ENCODE measurements at places on chromosomes 5 and 9.

DNA sequence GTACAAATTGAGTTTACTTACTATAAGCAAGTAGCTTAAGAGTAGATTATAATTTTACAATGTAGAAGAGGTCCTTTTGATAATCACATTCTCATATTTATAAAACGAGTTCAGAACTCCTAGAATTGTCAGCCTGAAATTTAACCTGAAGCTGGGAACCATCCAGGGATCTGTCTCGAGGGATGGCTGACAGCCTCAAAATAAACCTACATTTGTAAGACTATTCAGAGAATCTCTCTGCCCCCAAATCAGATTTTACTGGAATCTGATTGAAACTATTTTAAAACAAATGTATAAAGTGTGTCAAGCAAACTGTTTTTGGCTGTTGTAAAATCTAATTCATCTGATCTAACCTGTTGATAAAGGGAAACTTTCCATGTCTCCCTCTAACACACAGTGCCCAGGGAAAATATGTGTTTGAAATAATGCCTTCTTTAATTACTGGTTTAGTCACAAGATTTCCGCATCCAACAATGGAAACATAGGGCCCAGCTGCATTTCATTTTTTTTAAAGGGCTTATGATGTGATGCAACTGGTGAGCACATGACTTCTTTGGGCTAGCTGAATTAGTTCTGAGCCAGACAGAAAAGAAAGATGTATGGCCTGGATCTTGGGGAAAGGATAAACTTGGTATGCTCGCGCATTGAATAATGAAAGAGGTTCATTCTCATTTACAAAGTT, 30.3 kb downstream of the SLC25A46 start:
- peak; percentile 69 for DNase-seq

GRCh38 chr9:22693156-22693555, 246.5 kb downstream of the DMRTA1 start:
- DNase-seq, result peak; percentile 3

DNA sequence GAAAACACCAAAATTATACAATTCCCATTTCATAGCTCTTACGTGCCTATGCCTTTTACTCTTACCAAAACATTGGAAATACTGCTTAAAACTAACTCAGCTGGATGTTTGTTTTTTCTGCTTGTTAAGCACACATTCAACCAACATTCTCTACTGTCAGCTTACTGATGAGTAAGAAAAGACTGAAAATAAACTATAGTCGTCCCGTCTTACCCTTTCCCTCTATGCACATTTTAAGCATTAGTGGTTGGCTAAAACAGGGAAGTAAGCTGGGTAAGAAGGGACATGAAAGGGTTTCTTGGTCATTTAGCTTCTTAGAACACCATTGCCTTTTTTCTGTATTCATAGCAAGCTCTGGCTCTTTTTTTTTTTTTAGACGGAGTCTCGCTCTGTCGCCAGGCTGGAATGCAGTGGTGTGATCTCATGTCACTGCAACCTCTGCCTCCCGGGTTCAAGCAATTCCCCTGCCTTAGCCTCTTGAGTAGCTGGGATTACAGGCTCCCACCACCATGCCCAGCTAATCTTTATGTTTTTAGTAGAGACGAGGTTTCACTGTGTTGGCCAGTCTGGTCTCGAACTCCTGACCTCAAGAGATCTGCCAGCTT, 232.1 kb upstream of the PCSK5 start:
- DNase-seq, result no peak

GRCh38 chr5:106290841-106291240, 1379.9 kb downstream of the EFNA5 start:
- peak; percentile 83 for DNase-seq

- DNase-seq, result peak; percentile 32
Observed at GRCh38 chr5:75584641-75585040, 26.6 kb upstream of the ANKDD1B start.

- DNase-seq, result no peak
Observed at GRCh38 chr5:73691302-73692080, 65.5 kb downstream of the ARHGEF28 start.

DNA sequence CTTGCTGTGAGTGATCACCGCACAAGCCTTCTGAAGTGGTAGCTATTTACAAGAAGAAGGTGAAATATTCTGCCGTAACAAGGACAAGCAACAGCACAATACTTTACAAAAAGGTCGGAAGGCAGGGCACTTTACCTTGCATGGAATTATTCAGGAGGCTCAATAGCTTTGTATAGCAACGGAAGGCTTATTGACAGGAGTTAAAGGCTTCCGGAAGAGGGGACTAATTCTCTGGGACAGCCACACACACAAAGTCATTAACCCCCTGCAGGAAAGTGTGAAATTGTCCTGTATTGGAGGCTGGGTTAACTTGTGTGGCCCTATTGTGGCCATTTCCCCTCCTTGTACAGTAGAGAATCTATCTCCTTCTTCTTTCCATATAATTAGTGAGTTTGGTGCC, 199.3 kb upstream of the SEMA6A start:
- no peak for DNase-seq

- no peak for DNase-seq
Observed at GRCh38 chr5:146047396-146047795, 58.0 kb downstream of the PLAC8L1 start.

DNA sequence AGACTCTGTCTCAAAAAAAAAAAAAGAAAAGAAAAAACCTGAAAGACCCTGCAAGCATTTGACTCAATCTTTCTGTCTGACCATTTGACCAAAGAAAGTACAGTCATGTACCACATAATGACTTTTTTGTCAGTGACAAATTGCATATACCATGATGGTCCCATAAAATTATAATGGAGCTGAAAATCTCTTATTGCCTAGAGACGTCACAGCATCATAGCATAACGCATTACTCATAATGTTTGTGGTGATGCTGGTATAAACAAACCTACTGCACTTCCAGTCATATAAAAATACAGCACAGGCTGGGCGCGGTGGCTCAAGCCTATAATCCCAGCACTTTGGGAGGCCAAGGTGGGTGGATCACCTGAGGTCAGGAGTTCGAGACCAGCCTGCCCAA, 10.5 kb downstream of the ECM2 start:
- DNase-seq, result no peak

- peak; percentile 96 for DNase-seq
Observed at GRCh38 chr9:72477930-72478518, 43.4 kb upstream of the TMC1 start.

DNA sequence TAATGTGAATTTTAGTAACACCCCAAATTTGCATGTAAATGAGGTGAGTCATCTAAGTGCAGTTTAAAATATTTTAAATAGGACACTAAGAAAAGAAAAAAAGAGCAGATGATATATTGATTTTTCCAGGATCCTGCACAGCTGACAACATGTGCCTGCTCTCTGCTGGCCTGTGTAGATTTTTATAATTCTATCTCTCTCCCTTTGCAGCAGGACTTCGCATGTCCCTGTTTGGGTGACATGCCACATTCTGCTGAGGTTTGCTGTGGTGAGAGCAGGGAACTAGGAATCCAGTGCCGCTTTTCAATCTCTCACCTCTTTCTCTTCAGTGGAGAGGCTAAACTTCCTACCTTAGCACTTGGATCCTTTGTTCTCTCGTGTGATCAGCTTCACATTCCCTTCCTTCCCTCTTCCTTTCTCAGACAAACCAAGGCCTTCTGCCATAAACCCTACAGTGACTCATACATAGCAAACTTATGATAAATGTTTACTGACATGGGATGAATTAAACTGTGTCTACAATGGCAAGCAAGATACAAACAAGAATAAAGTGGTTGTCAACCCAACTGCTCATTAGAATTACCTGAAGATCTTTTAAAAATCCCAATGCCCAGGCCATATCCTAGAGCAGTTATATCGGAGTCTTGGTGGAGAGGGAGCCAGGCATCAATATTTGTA, 198.8 kb upstream of the EFNA5 start:
- peak; percentile 93 for DNase-seq

DNA sequence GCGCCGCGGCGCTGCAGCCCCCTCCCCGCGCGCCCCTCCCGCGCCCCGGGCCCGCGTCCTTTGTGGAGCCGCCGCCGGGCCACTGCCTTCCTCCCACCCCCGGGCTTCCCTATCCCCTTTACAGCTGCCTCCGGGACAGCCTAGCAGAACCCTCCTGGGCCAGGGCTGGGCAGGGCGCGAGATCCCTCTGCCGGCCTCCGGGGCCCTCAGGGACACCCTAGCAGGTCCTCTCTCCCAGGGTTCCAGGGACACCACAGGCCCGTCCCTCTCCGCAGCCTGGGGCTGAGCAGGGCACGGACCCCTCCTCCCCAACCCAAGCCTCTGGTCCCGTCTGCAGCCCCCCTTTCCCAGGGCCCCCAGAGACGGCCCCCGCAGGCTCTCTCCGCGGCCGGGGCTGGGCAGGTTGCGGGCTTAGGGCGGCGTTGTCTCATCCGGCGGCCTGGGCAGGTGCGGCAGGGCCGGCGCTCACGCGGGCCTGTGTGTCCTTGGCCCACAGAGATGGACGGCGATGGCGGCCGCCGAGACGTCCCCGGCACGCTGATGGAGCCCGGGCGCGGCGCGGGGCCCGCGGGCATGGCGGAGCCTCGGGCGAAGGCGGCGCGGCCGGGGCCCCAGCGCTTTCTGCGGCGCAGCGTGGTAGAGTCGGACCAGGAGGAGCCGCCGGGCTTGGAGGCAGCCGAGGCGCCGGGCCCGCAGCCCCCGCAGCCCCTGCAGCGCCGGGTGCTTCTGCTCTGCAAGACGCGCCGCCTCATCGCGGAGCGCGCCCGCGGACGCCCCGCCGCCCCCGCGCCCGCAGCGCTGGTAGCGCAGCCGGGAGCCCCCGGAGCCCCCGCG, 710 bp downstream of the WNK2 start:
- no peak for DNase-seq

DNA sequence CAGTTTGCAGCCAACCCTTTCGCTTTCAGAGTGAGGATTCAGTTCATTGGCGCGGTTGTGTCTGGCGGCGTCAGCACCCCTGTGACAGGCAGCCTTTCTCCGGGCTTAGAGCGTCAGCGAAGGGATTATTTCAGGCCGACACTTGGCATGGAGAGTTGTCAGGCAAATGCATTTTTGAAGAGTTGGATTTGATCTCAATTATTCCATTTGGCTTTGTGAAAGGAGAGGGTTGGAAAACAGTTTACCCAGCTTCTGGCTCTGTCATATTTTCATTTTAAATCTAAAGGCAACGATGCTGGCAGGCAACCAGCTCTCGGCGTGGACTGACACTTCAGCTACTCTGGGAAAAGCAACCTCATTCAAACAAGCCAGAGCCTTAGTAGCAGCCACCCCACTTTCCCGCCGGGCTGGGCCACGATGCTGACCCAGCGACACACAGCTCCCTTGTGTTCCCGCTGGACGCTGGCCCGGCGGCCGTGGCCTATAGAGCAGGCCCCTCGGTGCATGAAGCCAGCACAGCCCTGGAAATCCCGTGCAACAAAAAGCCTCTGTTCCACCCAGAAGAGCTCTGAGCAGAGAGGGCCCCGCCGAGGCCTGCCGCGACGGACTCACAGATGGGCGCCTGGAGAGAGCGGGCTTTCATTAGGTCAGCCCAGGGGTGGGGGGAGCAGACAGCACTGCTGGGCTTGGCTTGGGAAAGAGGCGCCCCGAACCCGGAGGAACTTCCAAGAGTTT, 28.9 kb upstream of the LPCAT1 start:
- DNase-seq, result no peak

DNA sequence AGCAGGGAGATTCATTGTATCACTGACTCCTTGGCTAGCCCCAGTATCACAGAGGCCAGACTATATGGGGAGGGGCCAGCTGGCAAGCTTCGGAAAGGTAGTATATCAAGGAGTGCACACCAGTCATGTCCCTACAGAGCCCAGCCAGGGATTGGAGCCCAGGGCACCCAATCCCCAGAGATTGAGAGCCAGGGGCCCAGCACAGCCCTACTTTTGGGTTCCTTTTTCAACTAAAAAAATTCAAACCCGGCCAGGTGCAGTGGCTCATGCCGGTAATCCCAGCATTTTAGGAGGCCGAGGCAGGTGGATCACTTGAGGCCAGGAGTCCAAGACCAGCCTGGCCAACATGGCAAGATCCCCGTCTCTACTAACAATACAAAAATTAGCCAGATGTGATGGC, 5.4 kb upstream of the MYORG start:
- no peak for DNase-seq

- no peak for DNase-seq
Observed at GRCh38 chr5:35482167-35482755, 135.4 kb upstream of the SPEF2 start.

DNA sequence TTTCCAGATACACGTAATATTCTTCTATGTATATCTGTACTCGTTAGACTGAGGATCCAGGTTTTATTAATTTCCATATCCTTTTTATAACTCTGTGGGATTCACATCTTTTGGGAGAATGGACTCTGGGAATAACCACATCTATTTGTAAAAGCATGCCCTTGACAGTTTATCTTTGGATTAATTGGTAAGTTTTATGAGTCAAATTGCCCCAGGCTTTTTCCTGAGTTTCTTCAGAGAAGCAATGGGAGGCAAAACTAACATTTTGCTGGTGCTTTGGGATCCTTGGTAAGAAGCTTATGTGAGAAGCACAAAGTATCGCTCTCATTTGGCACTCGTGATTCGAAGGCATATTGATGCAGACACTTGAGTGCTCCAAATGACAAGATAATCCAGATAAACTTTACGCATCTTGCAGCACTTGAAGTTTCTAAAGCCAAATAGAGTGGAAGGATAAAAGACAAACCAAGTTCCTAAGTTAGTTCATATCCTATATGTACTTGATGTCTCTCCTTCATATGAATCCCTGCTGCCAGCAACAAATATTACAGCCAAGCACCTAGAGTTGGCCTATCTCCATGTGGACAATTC, 324.7 kb downstream of the TLE4 start:
- peak; percentile 51 for DNase-seq

GRCh38 chr9:3650994-3651622, 125.3 kb upstream of the RFX3 start:
- no peak for DNase-seq

DNA sequence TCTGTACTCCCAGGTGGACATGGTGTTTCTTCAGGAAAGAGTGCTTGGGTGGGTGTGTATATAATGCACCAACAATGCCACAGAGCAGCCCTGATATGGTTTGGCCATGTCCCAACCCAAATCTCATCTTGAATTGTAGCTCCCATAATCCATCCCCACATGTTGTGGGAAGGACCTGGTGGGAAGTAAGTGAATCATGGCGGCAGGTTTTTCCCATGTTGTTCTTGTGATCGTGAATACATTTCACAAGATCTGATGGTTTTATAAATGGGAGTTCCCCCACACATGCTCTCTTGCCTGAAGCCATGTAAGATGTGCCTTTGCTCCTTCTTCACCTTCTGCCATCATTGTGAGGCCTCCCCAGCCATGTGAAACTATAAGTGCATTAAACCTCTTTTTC, 158.5 kb downstream of the NR3C1 start:
- DNase-seq, result peak; percentile 49

DNA sequence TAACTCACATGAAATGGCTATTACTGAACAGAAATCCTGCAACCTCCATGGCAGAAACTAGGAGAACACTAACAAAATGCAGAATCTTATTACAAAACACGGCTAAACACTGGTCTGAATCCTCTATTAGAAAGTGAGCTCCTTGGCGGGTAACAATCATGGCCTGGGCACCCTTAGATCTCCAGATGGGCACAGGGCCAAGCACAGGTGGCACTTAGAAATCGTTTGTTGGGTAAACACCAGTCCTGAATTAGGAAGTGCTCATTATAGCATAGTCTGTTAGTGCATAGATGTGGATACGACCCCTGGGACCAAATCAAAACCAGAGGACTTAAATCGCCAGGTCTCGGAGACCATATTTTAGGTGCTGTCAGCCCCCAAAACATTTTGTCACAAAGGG, 14.4 kb downstream of the VDAC1 start:
- DNase-seq, result no peak

Data from bronchial epithelial cell (primary cell).